ENCODE measurements at places on chromosomes 1 and 21.

DNA sequence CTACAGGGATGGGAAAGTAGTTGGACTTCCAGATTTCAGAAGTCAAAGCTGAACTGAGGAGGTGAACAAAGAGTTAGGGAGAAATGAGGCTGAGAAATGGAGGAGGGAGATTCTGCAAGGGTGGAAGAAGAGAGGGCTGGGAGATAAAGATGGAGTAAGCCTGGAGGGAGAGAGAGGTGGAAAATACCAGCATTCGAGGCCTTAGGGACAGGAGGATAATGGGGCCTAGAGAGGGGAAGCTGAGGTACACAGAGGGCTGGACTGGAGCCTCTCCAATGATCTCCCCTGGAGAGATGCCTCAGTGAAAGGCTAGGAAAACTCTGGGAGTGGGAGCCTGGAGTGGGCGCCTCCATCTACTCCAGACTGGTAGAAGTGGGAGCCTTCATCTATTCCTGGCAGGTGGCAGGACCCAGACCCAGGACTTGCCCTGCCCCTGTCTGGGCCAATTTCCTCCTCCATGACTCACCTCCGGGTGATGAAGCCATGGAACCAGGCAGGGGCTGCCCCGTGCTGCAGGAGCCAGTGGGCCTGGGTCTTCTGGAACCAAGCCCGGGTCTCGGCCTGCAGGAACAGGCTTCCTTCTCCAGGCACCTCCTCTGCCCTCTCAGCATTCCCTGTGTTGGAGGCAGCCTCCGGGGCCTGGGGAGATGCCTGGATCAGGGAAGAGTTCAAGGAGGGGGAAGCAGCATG is 1.9 kb downstream of the SH2D2A start:
- DNase-seq, result no peak

DNA sequence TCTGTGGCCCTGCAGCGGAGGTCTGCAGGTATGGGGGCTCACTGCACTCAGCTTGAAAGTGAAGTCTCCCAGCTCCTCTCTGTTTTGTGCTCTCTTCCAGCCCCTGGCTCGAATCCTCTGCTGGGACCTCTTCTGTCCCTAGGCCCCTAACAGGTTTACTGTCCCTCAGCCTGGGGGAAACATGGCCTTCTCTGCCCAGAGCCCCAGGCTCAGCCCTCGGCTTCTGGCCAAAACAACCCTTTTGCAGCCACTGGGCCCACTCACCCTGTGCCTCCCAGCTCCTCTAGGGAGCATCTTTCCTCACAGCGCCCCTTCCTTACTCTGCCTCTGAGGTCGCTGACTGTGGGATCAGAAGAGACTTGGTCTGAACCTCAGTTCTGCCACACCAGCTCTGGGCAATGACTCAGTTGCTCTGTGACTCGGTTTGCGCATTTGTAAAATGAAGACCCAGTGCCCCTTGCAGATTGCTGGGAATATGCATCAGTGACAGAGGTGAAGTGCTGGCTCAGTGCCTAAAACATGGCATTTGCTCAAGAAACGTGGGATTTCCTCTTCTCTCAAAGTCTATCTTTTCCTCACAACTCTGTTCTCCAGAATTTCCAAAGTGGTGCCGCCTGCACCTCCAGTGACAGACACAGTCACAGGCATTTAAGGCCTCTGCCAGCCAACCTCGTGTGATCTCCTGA is 26.5 kb upstream of the TENT5C start:
- DNase-seq, result no peak

DNA sequence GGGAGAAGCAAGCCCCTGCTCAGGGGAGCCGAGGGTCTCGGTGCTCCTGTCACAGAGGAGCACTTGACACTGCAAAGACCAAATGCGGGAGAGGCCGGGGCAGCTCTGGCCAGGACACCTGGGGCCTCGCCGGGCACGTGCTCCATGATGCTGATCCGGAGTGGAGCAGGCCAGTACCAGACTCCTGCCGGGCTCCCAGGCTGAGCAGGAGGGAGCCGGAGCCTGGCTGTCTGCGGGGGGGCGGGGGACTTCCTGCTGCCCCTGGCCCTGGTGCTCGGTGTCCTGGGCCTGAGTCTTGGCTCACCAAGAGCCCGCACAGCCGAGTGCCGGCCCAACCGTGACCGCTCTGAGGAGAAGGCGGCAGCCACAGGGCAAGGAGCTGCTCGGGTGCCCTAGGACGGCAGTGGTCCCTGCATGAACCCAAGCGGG is 38.5 kb upstream of the TMEM52 start:
- no peak for DNase-seq

DNA sequence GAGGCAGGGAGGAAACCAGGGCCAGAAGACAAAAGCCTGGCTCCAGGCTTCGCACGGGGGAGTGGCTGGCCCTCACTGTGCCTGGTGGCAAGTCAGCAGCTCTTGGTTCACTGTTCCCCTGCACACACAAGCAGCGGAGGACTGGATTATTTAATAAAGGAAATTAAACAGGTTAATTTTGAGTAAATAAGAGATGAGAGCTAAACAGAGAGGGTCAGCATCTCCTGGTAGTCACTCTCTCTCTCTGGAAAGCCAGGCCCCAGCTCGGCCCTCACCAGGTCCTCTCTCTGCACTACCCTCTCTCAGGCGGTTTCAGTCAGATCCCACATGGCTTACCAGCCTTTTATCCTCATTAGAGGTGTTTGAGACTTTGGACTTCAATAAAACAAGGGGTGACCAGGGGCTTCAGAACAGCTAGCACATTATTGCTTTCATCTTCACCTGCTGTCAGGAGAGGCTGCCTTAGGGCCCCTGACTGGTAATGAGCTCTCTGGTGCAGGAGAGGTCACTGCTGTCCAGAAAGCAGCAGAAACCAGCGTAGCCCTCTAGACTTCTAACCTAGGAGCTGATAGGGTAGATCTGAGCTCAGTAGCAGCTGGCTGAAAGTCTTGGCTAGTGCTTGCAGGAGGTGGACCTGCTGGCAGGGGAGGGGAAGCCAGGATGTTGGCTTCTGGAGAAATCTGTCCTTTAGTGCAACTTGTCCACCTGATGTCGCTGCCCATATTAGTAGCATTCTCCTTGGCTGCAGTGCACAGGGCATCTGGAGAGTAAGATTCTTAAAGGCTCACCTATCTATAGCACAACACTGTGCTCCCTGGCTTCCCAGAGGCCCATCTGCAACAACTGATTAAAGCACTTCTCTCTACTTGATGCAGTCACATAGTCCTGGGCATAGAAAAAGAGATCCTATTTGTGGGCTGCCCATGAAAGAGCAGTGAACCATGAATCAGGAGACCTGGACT is 45.9 kb downstream of the SYT6 start:
- no peak for DNase-seq

GRCh38 chr1:2091611-2092604 is 41.7 kb downstream of the PRKCZ start:
- peak; percentile 69 for DNase-seq

GRCh38 chr1:5478156-5478695 is 514.0 kb downstream of the NPHP4 start:
- DNase-seq, result no peak

DNA sequence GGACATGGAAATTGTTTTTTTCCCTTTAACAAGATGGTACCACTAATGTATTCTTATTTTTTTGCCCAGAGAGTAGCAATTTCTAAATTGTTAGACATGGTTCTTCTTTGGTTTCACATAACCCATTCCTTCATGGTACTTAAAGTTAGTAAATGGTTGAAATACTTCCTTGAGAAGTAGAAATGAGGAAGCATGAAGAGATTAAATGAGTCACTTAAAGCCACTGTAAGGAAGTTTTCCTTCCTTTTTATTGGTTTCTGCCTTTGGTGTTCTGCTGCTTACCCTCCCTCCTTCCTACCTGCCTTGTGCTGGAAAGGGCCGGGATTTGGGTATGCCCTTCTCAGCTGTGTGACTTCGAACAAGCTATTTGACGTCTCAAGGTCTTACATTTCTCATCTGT is 101.0 kb downstream of the KIF26B start:
- peak; percentile 44 for DNase-seq

- peak; percentile 48 for DNase-seq
These were observed 27.5 kb downstream of the OVGP1 start for GRCh38 chr1:111399792-111400610.

GRCh38 chr1:204507317-204508105 is 8.7 kb upstream of the MDM4 start:
- peak; percentile 78 for DNase-seq

- DNase-seq, result no peak
These were observed 298.5 kb upstream of the PROX1 start for GRCh38 chr1:213689260-213689659.

DNA sequence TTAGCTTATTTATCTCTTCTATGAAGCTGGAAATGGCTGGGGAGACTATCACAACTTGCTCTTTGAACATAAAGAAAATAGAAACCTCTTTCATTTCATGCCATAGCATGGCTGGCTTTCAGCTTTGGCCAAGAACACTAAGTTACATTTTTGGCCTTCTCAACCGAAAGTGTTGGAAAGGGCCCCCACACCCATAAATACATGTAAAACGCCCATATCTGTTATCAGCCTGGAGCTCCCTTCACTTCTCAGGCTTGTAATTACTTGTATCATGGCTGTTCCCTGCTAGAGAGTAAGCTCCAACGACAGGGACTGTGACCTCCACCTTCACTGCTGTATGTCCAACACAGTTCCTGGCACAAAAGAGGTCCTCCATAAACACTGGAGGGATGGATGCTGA is 12.7 kb upstream of the EIF4G3 start:
- DNase-seq, result no peak

GRCh38 chr1:167105271-167106118 is 11.6 kb downstream of the STYXL2 start:
- peak; percentile 4 for DNase-seq

- peak; percentile 38 for DNase-seq
These were observed 53.6 kb downstream of the OLIG1 start for GRCh38 chr21:33123374-33124123.

DNA sequence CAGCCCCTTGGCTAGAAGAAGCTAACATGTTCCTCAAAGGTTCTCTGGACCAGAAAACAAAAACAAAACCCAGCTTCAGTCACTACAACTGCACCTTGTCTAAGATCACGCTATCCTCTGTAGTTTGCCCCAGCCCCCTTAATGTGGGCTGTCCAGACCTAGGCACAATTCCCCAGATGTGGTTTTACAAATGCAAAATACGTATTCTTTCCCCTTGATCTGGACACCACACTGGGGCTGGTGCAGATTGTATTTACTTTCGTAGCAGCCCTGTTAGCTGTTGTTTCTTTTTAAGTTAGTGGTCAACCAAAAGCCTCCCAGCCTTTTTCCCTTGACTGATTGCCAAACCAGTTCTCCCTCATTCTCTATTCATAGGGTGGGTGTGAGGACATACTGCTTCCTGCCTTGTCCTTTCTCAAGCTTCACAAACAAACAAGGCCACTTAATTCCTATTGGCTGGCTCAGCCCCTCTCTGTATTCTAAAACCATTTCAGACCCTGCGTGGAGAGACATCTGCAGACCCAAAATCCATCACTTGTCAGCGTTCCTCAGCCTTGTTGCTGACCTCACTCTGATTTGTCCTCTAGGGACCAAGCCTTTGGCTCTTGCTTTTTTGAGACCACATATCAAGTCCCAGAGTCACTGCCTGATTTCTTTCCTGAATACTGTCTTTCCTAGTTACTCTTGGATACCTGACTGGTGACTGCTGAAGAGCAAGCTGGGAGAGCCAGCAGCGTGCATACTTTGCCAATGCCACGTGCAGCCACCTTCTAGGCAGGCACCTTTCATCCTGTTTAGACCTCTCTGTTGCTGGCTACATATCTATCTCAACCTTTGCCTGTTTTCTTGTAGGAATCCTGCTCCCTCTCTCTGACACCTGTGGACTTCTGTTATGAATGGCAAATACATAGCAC is 96.4 kb upstream of the RAB3GAP2 start:
- no peak for DNase-seq

GRCh38 chr1:246691622-246692495 is 32.4 kb upstream of the SCCPDH start:
- DNase-seq, result no peak

GRCh38 chr1:198018529-198018928 is 101.4 kb downstream of the LHX9 start:
- peak; percentile 2 for DNase-seq

DNA sequence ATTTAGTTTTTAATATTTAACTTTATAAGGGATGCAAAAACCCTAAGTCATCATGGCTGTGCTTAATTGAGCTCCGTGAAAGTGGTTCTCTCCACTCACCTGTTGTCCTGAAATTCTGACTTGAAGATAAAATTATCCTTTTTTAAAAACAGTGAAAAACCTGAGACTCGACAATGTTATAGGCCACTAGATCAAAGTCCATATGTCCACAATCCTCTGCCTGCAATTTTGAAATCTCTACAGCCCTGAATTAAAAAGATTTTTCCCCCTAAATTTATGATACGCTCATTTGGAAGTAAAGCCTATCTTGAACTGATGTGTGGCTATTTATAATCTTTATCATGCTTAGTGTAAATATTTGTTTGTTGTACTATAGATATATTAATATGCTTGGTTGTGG is 18.7 kb downstream of the OSBPL9 start:
- no peak for DNase-seq

GRCh38 chr1:203238535-203238934 is 9.1 kb upstream of the CHIT1 start:
- no peak for DNase-seq

DNA sequence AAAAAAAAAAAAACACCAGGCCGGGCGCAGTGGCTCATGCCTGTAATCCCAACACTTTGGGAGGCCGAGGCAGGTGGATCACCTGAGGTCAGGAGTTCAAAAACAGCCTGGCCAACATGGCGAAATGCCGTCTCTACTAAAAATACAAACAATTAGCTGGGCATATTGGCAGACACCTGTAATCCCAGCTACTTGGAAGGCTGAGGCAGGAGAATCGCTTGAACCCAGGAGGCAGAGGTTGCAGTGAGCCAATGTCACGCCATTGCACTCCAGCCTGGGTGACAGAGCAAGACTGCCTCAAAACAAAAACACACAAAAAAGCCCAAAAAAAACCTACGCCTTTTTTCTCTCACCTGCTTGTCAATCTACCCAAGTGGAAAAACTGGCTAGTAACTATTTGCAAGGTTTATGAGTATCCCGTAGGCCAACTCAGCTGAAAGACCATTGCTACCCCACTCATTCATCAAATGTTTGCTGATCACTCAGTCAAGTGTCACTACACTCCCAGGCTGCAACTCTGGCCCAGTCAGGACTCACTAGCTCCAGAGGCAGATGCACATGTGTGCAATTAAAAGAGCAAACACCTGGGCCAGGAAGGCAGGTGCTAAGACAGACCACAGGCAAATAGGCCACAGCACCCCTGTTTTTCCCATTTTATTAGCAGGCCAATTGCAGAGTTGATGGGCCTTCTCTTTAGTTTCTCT is 2.0 kb downstream of the CSRP1 start:
- DNase-seq, result no peak

GRCh38 chr1:74343216-74343615 is 108.0 kb downstream of the TNNI3K start:
- DNase-seq, result no peak
